ENCODE measurements at places on chromosomes 4 and X.

- DNase-seq, result no peak
These were observed 11.0 kb upstream of the TBC1D8B start for GRCh38 chrX:106791495-106791894.

DNA sequence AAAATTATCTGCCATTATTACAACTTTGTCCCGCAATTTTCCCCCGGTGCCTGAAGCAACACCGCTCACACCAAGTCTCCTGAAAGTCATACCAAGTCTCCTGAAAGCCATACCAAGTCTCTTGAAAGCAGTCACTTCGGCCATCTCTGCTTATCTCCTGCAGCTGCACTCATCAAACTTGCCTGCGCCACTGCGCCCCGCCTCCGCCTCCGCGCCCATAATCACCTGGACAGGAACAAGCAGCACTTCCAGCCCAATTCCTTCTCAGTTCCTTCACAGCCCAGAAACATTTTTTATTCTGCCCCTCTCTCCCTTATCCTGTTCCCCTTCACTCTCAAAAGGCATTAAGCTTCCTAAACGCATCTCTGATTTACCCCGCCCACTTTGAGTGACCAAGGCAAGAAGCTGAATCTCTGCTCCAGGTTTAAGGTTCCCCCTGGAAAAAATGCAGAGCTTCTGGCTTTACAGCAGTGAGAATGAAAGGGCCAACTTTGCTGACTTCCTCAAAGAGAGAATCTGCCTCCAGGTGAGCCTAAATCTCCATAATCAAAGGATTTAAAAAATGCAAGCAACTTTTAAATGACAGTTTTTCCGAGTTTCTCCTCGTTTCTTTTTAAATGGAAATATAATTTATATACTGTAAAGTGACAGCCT, 7.7 kb downstream of the GPR50 start:
- DNase-seq, result no peak

- no peak for DNase-seq
These were observed 223.8 kb upstream of the PSAPL1 start for GRCh38 chr4:7658341-7659204.

GRCh38 chr4:70627620-70628019, 924 bp upstream of the ENAM start:
- no peak for DNase-seq
